ENCODE measurements at places on chromosomes 7 and 10.

- no peak for DNase-seq
Observed at GRCh38 chr10:71778071-71778825, 4.9 kb upstream of the VSIR start.

DNA sequence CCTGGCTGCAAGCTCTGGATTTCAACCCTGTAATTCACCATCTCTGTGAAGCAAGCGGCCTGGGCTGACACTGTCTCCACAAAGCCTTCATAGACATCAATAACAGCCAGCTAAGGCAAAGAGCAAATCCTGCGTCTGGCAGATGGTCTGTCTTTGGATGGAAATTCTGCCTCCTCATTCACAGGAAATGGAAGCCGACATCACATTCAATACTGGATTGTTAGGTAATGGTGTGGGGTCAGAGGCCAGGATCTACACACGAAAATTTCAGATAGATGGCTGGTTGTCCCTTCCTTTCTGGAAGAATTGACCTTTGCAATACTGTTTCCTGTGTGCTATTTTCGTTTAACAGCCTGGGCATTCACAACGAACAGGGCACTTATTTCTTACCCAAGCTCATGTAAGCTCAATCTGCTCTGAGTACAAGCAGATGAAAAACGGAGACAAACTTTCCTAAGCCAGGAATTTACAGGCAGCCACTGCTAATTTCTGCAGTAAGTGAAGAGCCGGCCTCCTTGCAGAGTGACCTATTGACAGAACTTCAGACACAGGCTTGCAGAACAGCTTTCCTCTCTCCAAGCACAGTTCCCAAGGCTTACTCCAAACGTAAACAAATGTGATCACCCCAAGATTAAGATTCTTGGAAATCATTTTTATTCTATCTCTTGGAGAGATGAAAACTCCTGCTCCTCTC lies 3.1 kb upstream of the ADAM12 start:
- no peak for DNase-seq

DNA sequence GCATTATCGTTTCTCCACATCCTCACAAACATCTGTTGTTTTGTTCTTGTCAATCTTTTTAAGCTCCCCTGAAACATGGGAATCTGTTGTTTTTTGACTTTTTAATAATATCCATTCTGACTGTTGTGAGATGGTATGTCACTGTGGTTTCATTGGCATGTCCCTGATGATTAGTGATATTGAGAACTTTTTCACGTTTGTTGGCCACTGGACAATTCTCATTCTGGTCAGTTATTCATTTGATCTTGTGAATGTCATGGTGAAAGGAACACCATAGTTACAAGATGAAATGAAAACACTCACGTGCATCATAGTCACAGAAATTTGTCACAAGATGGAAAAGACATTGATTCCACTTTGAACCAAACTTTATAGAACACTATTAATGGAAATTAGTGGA lies 20.5 kb upstream of the SGCE start:
- no peak for DNase-seq

- no peak for DNase-seq
Observed at GRCh38 chr10:49690698-49691356, 11.4 kb downstream of the C10orf53 start.

- no peak for DNase-seq
Observed at GRCh38 chr10:99394761-99395386, 35.5 kb downstream of the GOT1 start.

- DNase-seq, result no peak
Observed at GRCh38 chr10:30386801-30387588, 37.9 kb upstream of the MTPAP start.

GRCh38 chr7:38561166-38561565 lies 70.0 kb downstream of the AMPH start:
- DNase-seq, result no peak

DNA sequence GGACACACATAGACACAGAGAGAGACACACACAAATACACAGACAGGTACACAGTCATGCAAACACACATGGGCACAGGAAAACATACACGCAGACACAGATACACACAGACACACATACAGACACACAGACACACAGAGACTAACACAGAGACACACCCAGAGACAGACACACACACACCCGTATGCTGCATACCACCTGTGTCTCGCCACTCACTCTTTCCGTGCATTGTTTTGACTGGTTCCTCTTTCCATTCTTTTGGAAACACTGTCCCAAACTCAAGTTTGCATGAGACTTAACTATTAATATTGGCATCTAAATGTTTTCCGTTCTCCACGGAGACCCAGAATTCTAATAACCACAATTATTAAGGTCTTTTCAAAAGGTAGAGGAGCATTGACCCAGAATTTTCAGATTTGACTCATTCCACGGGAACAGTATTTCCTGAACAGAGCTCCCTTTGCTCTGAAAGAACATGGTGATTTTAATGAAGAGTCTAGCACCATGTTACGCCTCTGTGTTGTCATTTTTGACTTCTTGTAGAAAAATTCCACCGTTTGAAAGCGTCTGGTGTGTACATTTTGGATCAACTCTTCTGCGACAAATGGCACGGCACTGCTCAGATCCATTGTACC lies 141.2 kb upstream of the RNF32 start:
- no peak for DNase-seq

GRCh38 chr10:22713853-22714478 lies 412 bp downstream of the PIP4K2A start:
- DNase-seq, result no peak

GRCh38 chr7:69701288-69701687 lies 103.0 kb downstream of the AUTS2 start:
- DNase-seq, result no peak

DNA sequence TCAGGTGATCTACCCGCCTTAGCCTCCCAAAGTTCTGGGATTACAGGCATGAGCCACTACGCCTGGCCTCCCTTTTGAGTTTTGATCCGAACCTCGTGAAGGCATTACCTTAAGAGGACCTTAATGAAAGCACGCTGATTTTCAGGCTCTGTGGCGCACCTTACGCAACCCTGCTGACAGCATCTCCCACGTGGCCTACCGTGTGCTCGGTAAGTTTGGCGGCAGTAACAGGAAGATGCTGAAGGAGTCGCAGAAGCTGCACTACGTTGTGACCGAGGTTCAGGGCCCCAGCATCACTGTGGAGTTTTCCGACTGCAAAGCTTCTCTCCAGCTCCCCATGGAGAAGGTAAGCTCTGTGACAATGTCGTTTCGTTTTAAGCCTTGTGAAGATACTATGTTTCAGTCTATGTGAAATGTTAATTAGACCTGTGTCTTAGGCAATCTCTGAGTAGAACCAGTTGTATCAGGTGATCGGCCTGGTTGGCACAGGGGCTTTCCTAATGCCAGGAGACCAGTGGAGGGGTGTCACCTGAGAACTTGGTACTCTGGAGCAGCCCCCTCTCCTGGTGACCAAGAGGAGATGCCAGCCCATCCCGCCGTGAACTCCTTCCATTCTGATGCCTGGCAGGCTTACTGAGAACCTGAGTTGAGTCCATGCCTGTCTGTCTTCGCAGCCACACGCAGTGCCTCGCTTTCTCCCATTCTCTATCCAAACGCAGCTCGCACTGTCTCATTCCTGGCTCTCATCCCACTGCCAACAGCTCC lies 43.5 kb downstream of the TRRAP start:
- DNase-seq, result no peak

- DNase-seq, result no peak
Observed at GRCh38 chr7:90896458-90896857, 300.3 kb downstream of the CDK14 start.

- DNase-seq, result no peak
Observed at GRCh38 chr7:84194484-84195271, at the start of gene SEMA3A. Gene SEMA3A, minus strand, starts transcription at chr7:84194789. Its CDS starts 203 bp downstream, at chr7:84194586.

DNA sequence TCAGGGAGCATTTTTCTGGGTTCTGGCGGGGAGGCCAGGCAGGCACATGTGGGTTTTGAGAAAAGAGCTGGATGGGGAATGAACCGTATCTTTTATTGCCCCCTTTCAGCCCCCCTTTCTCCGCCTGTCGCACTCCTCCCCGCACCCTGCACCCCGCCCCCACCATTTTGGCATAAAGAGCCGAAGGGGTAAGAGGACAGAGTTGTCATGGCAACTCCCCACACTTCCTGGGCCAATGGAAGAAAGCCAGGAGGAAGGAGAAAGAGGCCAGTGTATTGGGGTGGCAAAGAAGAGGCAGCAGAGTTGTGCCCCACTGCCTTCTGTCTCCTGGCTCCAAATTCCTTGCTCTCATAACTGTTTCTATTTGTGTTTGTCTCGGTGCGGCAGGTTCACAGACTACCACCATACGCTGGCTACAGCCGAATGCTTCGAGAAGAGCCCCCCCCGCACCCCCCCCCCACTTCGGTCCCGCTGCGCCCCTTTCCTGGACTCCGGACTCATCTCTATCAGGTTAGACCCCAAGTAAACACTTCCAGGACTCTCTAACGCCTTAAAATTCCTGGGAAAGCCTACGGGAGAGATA lies 3.4 kb downstream of the KCNIP2 start:
- peak; percentile 41 for DNase-seq

- no peak for DNase-seq
Observed at GRCh38 chr10:73174148-73174925, 6.4 kb downstream of the FAM149B1 start.

- no peak for DNase-seq
Observed at GRCh38 chr10:101341438-101341837, 12.5 kb upstream of the BTRC start.

- DNase-seq, result no peak
Observed at GRCh38 chr7:158066085-158066484, 521.5 kb downstream of the PTPRN2 start.

DNA sequence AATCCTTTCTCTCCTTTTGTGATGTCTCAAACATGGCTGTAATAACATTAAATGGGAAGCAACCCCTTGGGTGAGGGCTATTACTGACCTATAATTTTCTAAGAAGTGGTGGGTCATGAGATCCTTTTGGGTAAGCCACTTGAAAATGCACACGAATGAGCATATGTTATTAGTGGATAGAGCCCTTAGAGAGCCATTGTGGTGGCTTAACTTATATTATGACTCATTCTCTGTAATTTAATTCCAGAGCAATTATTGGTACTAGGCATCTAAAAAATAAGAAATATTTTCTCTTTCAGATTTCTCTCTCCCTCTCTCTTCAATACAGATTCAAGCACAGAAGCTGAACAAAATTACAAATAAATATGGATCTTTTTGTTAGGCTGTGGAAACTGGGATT lies 1177.4 kb upstream of the PHF14 start:
- DNase-seq, result no peak

- no peak for DNase-seq
Observed at GRCh38 chr7:20441346-20441745, 110.6 kb downstream of the ITGB8 start.

- DNase-seq, result no peak
Observed at GRCh38 chr10:34476608-34477007, 338.5 kb downstream of the PARD3 start.

- DNase-seq, result no peak
Observed at GRCh38 chr7:111180338-111180737, 89.4 kb downstream of the LRRN3 start.

GRCh38 chr7:27159266-27160144 lies 3.0 kb upstream of the HOXA7 start:
- no peak for DNase-seq

GRCh38 chr10:4372601-4373000 lies 453.4 kb upstream of the AKR1E2 start:
- DNase-seq, result no peak

GRCh38 chr10:36634916-36635315 lies 490.5 kb upstream of the ANKRD30A start:
- no peak for DNase-seq

DNA sequence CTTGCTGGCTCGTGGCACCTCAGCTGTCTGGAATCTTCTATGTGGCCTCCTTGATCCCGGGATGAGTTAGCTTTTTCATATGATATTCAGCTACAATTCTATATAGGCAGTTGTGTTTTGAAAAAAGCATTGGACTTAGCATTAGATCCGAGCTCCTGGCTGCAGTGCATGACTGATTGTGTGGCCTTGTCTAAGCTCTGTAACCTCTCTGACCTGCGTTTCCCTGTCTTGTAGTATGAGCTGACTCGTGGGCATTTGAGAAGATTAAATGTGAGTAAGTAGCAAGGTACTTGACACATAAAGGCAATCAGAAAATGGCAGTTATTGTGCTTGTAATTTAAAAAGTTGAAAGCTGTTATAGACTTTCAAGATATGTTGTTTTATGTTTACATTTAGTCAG lies 85.9 kb downstream of the CCNY start:
- no peak for DNase-seq

- DNase-seq, result no peak
Observed at GRCh38 chr10:182441-183201, 47.4 kb downstream of the ZMYND11 start.

- peak; percentile 46 for DNase-seq
Observed at GRCh38 chr7:101315336-101315735, 6.3 kb downstream of the IFT22 start.

- DNase-seq, result no peak
Observed at GRCh38 chr7:151905766-151906165, 28.9 kb upstream of the PRKAG2 start.

DNA sequence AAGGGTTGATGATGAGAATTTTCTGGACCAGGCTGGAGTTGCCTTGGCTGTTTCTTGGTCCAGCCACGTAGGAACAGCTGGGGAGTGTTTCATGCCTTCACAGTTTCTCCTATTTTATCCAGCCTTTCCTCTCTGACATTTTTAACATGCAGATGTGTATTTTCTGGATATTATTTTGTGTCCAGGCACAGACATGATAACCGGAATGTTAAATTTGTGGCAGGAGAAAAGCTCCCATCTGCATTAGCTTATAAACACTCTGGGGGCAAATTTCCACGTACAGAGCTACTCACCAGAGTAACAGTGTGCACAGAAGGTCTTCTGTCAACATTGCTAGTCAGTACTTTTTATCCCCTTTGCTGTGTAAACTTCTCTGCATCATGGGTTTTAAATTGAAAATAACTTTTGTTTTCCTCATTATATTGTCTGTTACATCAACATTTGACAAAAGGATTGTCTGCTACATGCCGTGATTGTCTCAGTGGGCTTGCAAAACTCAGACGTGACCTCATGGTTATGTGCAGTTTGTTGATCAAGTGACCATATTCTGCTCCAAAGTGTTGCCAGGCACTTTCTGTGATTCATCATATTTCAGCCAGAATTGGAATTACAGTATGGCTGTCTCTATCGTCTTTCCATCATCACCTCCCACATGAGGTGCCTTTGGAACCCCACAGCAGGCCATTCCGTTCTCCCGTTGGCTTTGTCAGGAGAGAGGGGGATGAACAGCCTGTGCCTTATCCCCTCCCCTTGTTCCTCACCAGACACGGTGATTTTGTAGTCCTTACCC lies 41.4 kb downstream of the INSYN2A start:
- no peak for DNase-seq

- no peak for DNase-seq
Observed at GRCh38 chr7:29095631-29096445, 50.5 kb downstream of the CPVL start.

All from Jurkat, Clone E6-1 (cell line).